ENCODE measurements at places on chromosomes 3 and 15.

DNA sequence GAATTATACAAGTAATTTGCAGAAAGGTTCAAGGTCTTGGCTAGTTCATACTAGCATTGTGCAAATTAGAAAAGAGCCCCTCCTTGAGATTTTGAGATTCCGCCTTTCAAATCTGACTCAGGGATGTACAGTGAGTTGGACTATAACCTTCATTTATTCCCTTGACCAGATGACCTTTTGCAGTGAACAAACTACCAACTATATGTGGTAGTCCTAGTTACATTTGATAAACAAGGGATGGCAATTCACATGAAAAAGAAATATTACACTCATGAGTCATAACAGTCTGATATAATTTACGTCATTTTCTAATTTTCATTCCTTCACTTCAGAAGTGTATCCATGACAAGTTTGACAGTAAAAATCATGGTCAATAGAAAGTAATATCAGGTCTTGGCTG, 860.4 kb downstream of the ROBO1 start:
- DNase-seq = no peak

GRCh38 chr15:47908950-47909670, 191.8 kb downstream of the SEMA6D start:
- peak; percentile 70 for DNase-seq

- DNase-seq = no peak
Measured at GRCh38 chr15:90860942-90861675, 7.3 kb upstream of the FURIN start.

- DNase-seq = no peak
Measured at GRCh38 chr3:102576651-102577050, 141.8 kb downstream of the ZPLD1 start.

DNA sequence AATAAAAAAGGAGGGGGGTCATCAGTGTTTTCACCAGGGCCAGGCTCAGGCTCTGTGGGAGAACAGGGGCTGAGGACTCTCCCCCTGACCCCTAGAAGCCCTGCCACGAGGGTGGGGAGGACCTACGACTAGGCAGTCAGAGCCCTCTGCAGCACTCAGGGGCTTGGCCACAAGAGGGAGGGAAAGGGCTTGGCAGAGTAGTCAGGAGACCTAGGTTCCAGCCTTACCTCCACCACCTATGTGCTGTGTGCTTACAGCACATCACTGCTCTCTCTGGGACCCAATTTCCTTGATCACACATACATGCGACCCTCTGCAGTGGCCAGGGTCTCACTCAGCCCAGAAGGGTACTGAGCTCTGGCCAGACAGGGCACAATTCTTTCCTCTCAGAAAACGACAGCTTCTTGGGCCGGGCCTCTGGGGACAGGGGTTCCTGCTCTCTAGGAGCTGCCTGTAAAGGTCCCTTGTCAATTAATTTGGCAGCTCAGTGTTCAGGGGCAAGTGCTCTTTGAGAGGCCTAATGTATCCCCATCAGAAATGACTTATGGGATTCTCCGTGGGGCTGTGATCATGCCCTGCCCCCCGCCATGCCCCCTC, 16.4 kb upstream of the SKIC8 start:
- no peak for DNase-seq

DNA sequence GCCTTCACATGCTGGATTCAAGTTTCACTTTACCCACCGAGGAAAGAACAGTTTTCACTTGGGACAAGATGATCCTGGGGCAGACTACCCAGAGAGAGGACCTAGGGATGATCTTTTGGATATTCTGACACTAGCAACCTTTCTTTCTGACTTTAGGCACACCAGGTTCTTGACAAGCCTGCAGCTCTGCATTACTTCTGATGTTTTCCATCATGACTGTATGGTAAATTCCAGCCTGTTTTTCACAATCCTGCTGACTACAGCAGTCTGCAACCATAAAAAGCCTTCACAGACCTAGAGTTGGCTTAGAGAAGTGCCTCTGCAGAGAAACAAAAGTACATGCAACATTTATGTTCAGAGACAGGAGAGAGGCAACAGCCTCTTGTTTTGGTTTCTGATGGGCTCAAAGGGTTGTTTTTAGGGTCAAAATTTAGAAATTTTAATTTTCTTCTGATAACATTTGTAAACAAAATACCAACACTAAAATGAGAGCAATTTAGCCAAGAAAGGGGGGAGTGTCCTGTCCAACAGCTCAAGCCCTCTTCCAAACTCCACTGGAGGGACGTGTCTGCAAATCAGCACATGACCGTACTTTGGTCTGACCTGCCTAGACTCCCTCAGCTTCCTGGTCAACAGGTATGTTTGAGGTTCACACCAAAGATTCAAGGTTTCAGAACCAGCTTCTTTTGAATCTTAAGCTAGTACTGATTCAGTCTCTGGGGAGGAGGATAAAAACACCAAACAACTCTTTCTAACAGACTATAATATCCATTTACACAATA, 799 bp downstream of the ABI3BP start:
- DNase-seq = no peak

DNA sequence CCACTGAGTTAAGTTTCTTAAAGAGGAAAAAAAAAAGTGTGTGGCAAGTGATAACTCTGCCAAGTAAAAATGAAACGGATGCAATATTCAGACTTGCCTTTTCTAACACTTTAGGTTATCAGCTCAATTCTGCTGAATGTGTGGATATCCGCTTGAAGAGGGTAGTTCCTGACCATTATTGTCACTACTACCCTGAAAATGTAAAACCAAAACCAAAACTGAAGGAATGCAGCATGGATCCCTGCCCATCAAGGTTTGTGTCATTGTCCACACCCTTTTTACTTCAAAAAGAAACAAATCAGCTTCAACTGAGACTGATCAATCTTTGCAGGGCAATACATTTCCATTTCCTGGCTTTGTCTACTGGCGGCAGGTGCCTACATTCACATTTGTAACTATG, 236.1 kb downstream of the ADAMTSL3 start:
- DNase-seq = no peak

All from fibroblast of skin of left quadriceps (primary cell).